ENCODE measurements at places on chromosomes 5 and 9.
A peak's percentile ranks its signal among the peaks of the same experiment; 100 is the strongest.

DNA sequence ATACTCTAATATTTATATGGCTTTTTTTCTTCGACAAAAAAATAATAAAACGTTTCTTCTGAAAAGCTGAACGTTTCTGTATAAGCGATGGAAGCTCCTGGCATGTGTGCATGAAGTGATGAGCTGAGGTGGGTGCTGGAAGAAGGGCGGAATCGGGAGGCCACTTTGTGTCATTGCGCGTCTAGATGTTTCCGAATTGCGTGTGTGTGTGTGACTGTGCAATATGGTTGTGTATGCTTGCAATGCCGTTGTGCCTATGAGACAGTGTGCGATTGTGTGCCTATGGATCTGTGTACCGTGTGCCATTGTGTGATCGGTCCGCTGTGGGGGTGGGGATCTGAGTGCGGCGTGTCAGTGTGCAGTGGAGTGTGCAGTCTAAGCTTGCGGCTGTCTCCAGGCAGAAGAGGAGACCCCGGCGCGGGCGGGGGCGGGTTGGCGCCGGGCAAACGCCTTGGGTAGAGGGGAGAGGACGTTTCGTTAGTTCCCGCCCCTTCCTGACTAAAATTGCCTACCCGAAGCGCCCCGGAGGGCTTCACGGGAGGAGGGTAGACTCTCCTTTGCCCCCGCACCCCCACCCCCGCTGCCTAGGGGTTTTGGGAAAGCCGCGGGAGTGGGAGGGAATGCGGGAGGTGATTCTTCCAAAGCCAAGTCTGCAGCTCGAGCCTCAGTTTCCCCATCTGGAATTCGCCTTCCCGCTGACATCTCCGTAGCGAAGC lies 24.2 kb downstream of the PCDHGC5 start:
- DNase-seq, result no peak

GRCh38 chr5:373710-374602 lies 52.4 kb downstream of the AHRR start:
- peak; percentile 66 for DNase-seq

DNA sequence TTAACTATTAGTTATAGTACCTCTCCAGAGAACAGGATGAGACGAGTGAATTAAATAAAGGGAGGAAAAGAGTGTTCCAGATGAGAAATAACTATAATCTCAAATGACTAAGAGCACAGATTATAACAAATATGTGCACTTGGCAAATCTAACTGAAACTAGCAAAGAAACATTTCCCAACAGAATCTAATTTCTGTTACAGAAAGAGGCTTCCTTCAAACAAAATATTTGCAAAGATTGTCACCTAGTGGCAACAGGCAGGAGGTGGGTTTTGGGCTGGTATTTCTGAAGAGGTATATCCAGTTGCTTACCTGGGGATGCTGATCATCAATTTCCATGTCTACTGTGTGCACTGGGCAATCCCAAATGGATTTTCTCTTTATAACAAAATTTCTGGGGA lies 5.6 kb upstream of the SPDL1 start:
- DNase-seq, result no peak

GRCh38 chr5:179292681-179293635 lies 52.3 kb downstream of the ADAMTS2 start:
- DNase-seq, result no peak

DNA sequence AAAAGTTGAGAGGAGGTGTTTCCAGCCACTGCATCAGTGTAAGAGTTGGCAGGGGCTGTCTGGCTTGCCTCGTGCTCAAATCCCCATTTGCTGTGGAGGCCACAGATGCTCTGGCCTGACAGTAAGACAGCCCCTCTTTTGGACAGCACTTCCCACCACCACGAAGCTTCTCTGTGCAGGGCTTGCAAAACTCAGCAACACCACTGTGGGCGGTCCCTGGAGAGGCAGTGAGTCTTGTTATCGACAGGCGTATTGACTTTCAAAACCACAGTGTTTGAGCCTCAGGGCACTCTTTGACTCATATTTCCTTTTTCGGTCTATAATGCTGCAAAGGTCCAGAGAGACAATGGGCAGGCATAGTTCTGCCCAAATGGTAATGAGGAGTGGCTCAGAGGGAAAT lies 539.5 kb downstream of the EBF1 start:
- DNase-seq, result no peak

DNA sequence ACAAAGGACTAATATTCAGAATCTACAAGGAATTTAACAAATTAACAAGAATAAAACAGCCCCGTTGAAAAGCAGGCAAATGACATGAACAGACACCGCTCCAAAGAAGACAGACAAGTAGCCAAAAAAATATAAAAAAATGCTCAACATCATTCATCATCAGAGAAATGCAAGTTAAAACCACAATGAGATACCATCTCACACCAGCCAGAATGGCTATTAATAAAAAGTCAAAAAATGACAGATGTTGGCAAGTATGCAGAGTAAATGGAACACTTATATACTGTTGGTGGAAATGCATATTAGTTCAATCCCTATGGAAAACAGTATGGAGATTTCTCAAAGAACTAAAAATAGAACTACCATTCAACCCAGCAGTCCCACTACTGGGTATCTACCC lies 302.7 kb upstream of the RGMB start:
- no peak for DNase-seq

GRCh38 chr5:78008356-78008967 lies 232.3 kb upstream of the TBCA start:
- DNase-seq, result no peak

GRCh38 chr9:117224695-117225094 lies 190.2 kb downstream of the ASTN2 start:
- no peak for DNase-seq

DNA sequence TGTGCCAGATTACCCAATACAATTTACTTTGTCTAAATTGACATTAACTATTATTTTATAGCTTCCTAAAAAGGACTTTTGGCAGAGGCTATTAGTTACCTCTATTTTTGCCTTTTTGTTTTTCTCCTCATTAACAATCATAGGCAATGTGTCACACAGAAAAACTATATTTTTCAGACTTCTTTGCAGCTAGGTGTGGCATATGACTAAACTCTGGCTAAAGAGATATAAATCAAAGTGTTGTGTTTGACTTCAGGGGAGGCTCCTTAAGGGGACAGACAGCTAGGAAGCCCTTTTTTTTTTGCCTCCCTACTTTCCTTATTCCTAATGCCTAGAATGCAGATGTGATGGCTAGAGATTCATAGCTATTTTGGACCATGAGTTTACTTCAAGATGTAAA lies 19.7 kb upstream of the GCNT4 start:
- no peak for DNase-seq

- DNase-seq, result no peak
These were observed 49.6 kb upstream of the TNFSF15 start for GRCh38 chr9:114855488-114855887.

- no peak for DNase-seq
These were observed 211.5 kb downstream of the PCSK5 start for GRCh38 chr9:76101947-76102346.

DNA sequence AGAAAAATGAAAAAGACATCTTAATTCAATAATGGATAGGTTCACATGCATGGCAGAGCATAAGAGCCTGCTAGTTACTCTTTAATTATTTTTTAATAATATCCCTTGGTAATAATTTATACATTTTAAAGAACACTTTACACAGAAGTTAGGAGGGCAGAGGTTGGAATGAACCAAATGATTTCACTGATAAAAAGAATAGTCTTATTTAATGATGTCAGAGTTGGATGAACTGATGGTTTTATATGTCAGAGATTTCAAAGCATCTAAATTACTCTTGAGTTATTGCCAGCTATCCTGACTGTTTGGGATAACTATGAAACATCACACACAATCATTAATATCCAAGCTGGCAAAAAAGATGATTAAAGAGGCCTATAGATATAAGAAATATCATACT lies 244.8 kb downstream of the CSNK1G3 start:
- no peak for DNase-seq

DNA sequence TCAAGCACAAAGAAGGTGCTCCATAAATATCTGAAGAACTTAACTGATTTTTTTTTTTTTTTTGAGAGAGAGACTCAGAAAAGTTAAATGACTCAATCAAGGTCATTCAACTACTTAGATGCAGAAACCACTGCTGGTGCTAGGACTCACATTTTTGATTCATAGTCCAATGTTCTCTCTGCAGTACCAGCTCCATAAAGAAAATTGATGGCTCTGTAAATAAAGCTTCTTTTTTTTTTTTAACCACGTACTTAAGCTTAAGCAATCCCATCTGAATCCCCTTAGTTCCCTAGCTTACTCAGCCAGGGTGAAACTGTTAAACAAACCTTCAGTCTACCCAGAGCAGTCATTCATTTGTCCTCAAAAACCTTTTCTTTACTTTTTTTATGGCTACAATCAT lies 657.0 kb upstream of the WWC1 start:
- no peak for DNase-seq

DNA sequence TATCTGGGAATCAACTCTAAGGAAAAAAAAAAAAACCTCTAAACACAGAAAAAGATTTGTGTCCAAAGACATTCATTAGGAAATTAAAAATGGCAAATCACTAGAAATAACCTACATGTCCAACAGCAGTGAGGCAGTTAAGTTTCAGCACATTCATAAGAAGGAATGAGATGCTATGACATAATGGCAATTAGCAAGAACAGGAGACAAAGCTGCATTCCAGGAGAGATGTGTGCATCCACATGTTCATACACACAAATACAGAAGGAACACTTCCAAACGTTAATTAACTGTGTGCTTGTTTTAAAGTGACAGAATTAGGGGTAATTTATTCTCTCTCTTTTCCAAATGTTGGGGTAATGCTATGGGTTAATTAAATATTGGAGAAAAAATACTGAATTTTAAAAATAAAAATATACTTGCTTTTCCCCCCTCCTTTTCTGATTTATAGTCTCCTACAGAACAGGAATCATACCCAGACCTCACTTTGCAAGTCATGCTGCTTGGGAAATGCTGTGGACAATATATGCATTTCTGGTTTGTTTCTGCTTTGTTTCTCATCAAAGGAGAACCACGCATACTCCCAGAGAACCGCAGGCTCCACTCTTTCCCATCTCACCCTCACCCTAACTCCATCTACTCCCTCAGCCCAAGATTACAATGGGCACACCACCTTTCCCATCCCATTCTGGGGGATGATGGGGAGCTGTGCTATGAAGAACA lies 114.1 kb downstream of the CDK5RAP2 start:
- no peak for DNase-seq

GRCh38 chr9:121949766-121950165 lies 143.3 kb downstream of the TTLL11 start:
- DNase-seq, result no peak

DNA sequence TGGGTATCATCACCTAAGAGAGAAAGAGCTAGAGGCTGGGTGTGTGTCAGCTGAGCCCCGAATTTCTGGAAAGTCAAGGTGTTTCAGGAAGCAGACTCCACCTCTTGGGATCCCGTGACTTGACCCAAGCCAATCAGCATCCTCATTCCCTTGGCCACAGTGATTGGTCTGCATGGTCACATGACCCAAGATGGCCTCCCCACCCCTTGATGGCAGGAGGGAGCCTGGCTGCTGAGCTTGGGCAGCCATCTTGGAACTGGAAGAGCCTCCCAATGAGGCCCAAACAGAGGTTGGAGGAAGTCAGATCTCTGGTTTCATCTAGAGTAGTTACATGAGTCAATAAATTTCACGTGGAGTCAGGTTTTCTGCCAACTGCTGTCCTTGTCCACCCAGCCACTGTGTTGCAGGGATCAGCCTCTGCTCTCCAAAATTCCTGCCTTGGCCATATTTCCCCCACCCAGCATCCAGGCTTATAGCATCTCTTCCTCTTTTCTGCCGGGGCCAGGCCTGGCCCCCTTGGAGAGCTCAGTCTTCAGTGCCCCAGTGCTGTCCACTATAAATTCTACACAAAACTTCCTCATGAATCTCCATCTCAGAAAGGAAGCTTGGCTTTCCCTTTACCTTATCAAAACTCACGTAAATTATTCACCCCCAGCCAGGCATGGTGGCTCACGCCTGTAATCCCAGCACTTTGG lies 17.2 kb upstream of the SUSD3 start:
- DNase-seq, result no peak

DNA sequence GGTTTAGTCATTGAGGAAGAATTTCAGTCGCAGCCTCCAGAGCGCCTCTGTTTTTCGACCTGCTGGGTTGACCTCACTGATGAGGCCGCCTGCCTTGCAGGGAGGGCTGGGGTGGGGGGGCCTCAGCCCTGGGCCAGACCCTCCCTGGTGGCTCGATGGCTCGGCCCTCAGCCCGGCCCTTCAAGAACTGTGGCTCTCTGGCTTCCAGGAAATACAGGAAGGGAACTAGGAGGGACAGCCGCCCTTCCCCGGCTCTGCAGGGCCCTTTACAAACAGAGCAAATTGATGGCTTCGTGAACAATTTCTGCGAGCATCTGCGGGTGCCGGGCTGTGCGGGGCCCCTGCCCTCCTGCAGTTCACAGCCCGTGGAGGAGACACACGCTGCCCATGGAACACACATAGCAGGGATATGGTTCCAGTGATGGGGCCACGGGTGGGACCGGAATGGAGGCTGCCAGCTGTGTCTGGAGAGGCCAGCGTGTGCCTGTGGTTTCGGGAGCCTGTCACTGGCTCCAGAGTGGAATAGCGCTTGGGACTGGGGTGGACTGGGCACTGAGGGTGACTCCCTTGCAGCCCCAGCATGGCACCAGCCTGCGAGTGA lies 39.6 kb downstream of the COL5A1 start:
- DNase-seq, result no peak

- DNase-seq, result no peak
These were observed 306.1 kb upstream of the WWC1 start for GRCh38 chr5:167985373-167985772.

- no peak for DNase-seq
These were observed 759.3 kb upstream of the TYRP1 start for GRCh38 chr9:11933926-11934325.

- no peak for DNase-seq
These were observed 434.0 kb downstream of the NFIB start for GRCh38 chr9:13879981-13880380.

- no peak for DNase-seq
These were observed 48.7 kb downstream of the PCSK1 start for GRCh38 chr5:96384353-96384752.

GRCh38 chr9:126959336-126959735 lies 44.8 kb downstream of the RALGPS1 start:
- no peak for DNase-seq

- no peak for DNase-seq
These were observed 70.6 kb downstream of the TENT4A start for GRCh38 chr5:6783787-6784186.

GRCh38 chr5:75612226-75612569 lies 945 bp downstream of the ANKDD1B start:
- DNase-seq, result no peak

- DNase-seq, result no peak
These were observed 209.1 kb downstream of the TMEM232 start for GRCh38 chr5:110517396-110517795.

- no peak for DNase-seq
These were observed 188.3 kb upstream of the NMUR2 start for GRCh38 chr5:152593388-152593787.

DNA sequence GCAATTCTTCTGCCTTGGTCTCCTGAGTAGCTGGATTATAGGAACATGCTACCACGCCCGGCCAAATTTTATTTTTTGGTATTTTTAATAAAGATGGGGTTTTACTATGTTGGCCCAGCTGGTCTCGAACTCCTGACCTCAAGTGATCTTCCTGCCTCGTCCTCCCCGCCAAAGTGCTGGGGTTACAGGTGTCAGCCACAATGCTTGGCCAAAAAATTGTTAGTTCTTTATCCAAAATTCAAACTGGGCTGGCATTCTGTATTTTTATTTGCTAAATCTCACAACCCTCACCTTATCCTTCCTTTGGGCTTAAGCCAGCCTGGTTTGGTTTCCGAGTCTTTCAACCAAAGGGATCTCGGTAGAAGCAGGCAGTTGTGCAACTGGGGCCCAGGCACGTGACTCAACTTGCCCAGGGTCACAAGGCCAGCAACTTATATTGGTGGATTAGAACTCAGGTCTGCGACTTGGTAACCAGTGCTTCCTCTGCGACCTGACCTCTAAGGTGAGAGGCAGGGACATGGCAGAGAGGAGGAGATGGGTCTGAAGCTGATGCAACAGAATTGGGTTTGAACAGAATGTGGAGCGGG lies 26.5 kb upstream of the BOD1 start:
- no peak for DNase-seq

All from stimulated activated CD4-positive, alpha-beta T cell treated with anti-CD3 and anti-CD28 coated beads, Interleukin-12 subunit alpha, Interleukin-12 subunit beta, amount 100 ng/mL, for 24 hours (primary cell).